Stimulated activated CD4-positive, alpha-beta T cell treated with anti-CD3 and anti-CD28 coated beads, Interleukin-4, amount 100 ng/mL, for 4 hours (primary cell): ENCODE measurements at places on chromosomes 5 and 9.

DNA sequence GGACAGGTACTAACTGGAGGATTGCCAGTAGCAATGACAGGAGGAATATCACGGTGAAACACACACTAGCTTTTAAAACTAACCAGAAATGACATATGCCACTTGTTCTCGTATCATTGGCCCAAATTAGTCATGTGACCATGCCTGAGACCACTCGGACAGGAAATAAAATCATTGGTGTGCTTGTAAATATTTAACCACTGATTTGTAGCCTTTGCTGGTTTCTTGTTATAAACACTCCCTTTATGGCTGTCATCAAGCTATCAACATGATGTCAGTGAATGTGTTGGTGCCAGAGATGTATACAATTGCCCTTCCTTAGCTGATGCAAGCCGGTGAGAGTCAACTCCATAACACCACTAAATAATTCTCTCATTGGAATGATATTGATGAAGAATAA is 123.7 kb upstream of the ANKH start:
- DNase-seq: no peak

GRCh38 chr5:14900693-14901461 is 29.3 kb upstream of the ANKH start:
- DNase-seq: no peak

DNA sequence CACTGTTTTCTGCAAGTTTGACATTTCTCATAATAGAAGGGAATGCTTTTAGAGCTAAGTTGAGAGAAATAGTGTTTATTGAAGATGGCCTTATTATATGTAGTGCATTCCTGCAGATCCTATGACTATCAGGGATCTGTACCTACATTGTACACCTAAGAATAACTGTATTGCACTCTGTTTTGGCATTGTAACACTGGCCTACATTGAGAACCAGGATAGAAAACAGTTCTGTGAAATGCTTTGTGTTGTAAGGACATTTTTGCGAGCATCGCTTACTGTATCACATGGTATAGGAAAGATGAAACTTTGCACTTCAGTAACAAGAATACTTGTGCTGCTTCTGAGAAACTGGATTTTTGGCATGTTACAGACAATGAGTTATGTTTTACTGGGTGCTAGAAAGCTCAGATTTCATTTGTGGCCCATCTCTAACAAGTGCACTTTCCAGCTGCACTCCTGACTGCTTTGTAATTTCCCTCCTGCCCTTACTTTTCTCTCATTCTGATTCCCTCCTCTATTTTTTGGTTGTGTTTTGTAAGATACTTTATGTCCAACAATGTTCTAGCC is 30.6 kb downstream of the C9orf85 start:
- DNase-seq: no peak

GRCh38 chr5:1808439-1808838 is 7.2 kb downstream of the NDUFS6 start:
- no peak for DNase-seq

DNA sequence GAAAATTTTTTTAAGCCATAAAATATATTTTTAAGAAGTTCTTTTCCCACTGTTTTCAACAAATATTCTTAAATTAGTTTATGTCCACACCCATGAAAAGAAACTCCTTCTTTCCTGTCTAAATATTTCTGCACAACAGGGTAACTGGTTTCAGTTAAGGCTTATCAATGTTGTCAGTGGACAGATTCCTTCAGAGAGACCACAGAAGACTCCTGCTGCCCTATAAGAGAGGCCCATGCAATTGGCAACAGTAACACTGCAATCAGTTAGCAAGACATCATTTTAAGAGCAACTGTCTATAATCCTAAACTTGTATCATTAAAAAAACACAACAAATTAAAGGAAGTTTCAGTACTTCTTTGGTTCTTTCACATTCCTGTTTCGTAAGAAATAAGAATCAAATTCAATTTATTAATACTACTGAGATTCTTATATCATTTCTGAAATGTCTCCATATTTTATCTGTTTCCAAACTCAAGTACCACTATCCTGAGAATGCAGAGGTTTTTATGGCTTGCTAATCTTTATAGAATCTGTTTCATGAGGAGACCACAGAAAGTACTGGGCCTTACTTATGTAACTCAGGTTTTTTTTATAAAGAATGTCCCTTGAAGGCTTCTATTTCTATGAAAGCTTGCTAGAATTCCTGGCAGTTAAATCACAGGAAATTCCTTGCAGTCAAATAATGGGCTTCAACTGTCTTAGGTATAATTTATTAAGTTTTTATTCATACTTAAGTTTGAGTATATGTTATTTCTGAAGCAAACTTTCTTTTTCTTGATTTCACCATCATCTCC is 240.2 kb downstream of the RFX3 start:
- no peak for DNase-seq

DNA sequence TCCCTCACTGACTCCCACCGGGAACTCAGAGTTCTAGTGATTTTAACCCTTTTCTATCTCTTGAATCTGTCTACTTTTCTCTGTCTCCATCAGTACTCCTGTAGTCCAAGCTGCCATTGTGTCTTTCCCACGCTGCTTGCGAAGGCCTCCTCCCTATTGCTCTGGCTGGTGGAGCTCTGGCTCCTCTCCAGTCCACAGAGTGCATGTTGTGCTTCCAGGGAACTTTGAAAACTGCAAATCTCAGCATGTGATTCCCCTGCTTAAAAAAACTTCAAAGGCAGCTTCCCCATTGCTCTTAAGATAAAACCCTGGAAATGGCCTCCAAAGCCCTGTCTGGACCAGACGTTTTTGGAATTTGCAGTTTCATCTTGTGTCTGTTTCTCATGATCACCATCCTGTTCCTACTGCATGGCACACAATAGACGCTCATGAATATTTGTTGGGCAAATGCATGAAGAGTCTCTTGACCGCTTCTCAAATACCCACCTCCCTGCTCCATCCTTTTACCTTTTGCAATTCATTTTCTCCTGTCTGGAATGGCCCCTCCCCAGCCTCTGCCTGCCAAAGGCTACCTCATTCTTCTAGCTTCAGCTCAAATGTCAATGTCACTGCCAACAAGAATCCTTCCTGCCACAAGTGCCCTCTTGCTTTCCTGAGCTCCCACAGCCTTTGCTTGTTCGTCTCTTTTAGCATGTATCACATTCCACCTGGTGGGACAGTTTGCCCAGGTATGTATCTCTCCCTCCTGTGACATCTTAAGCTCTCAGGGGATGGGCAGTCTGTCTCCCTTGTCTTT is 293.2 kb downstream of the ARHGAP26 start:
- DNase-seq: no peak

DNA sequence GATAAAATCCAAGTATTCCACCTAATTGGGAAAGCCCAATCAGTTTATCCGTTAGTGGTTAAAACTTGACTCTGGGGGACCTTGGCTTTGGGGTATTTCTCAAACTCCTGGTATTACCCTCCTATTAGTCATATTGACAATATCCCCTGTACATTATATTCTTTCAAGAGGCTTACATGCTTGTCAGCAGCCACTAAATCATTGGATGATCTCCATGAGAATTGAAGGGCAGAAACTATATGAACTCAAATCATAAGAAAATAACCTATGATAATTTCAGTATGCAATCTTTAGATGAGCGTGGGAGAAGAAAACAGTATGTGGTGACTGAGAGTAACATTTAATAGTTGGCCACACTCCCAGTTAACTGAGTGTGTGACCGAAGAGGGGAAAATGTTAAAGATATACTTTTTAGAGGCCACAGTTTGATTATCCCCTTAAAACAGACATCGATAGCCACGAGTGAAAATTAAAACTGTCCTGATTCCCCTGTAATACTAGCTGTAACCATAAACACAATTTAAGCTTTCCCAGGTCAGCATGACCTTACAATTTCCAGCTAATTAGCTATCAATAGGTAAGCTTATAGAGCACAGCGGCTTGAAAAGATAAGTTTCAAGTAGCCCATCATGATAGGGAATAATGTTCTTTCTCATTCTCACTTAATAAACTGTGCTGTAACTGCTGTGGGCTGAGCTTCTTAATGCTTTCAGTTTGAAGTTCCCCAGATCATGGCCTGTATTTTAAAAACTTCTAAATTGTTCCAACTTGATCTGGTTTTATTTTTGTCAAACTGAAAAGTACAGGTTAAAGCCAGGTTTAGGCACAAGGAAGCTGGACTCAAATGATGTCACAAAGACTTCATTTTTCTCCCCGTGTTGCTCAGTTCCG is 58.6 kb downstream of the PUM3 start:
- DNase-seq: no peak

DNA sequence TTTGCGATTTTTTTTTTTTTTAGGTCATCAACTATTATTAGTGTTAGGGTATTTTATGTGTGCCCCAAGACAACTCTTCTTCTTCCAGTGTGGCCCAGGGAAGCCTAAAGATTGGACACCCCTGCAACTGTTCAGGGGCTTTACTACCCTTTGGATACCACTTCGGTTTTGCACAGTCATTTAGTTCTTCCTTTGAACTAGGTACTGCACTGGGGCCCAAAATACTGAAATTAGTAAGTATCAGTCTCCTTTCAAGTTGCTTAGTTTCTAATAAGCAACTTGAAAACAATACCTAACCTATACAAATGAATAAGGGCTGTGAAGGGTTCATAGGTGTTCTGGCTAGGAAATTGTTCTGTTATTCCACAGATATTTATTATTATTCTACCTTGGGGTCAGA is 45.3 kb downstream of the CWC27 start:
- DNase-seq: no peak

GRCh38 chr5:171627936-171628632 is 157.5 kb upstream of the SMIM23 start:
- no peak for DNase-seq

DNA sequence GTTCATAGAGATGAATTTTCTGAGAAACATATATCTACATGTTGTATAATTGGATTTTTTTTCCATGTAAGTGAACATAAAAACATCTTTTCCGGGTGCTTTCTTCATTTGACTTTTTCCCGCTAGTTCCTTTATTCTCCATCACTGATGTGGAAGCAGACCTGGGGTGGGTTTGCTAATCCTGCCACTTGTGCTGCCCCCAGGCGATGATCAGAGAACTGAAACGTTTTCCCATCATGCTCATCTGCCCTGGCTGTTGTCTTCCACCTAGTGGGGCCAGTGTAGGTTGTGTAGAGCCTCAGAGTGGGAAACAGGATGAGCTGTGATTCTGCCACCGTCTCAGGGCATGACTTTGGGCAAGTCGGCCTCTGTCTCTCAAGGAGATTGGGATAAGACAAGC is 34.2 kb upstream of the TGFBR1 start:
- no peak for DNase-seq

DNA sequence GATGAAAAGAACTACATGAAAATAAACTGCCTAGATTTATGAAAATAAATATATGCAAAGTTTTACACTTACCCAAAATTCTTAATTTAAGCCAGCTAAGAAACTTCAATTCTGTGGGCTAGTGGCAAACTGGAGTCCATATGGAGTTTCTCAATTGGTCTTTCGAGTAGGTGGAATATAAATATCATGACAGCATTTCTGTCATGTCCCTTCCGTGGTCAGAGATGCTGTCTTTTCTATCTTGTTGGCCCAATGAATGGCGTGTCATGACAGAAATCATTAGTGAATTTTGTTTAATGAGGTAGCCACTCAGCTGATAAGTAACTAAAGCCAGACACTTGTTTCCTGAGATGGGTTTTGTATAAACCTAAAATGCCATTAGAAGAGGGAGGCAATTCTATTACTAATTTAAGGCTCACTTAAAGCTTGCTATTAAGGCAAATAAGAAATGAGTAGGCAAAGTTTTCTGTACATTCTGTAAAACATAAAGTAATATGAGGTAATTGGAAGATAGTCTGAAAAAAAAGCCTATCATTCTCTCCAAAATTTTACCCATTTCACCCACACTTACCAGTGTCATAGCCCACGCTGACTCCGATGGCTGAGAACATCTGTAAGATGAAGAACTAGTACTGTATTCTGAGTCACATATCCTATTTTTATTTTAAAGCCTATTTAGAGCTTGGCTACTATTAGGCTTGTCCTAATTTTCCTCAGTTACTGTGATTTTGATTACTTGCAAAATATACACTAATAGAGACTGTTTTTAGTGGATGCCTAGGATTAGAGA is 419.3 kb upstream of the MEF2C start:
- DNase-seq: no peak

DNA sequence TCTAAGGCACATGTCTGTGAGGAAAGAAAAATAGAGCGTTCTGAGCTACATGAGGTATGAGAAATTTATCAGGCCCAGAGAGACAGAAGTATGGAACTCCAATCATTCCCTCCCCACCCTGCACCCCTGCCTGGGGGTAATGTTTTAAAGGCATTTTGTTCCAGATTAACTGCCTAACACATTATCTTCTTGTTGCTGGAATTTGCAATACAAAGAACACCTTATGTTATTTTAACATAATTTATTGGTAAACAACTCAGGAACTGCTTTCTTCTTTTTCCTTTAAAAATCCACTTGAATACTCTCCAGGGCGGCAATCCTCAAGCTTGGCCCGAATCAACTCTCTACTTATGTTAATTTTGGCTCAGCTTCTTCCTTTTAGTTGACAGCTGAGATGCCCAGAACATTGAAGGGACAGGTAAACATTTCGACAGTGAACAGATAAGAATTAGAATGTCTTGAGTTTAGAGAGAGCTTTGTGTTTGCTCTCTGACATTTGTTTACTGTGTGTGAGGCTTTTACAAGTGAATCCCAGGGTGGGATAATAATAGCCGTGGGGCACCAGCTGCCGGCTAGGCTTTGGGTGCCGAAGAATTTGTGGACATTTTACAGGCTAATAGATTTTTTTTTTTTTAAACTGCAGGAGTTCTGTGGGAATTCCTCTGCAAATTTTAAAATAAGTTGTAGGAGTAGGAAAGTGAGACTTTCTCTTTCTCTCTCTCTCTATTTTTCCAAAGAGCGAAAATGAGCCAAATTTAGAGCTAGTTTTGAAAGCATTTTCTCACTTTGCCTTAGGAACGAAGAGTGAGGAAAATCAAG is 96.4 kb upstream of the TAF11L2 start:
- DNase-seq: no peak

DNA sequence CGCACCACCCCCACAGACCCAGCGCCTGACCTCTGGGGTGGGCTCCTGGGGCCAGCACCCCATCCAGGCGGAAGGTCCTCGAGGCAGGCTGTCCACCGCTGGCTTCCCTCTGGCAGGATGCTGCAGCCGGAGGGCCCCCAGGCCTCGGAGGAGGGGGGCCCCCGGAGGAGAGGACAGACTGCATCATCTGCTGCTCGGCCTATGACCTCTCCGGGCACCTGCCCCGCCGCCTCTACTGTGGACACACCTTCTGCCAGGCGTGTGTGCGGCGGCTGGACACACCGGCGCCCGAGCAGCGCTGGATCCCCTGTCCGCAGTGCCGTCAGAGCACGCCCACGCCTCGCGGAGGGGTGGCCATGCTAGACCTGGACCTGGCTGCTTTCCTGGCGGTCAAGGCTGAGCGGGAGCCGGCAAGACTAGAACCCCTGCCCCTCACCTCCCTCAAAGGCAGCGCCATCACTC is 1.2 kb downstream of the RNF224 start:
- DNase-seq: no peak
